ENCODE measurements at places on chromosomes 11 and 22.

GRCh38 chr11:17098038-17098437 lies 20.6 kb upstream of the RPS13 start:
- DNase-seq = no peak

GRCh38 chr11:68043029-68043348 lies 4.2 kb downstream of the TCIRG1 start:
- DNase-seq = no peak

DNA sequence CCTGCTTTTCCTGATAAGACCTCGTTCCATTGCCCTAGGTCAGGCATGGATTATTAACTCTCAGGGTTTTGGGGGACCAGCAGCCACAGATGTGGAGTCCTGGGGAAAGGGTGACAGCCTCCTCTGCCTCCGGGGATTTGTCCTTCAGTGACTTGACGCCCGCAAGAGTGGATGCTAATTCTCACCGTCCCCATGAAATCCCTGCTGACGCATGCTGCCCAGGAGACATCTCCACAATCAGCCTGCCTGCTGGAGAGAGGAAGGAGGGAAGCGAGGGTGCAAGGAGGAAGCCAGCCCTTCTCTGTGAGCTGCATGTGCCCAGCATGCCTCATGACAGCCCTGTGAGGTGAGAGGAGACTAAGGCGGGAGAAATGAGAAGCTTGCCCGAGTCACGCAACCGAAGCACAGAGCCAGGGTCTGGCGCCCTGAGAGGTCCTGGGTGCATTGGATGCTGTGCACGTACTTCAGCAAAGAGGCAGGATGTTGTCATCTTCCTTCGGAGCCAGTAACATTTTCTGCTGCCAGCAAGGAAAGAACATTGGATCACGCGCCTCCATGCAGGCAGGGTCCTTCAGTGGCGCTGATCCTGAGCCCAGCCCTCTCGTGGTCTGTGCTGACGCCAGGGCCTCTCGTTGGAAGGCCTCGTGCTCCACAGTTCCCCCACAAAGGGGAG lies 27.3 kb upstream of the KRTAP5-6 start:
- DNase-seq = peak; percentile 9

- DNase-seq = no peak
Measured at GRCh38 chr22:41681616-41682015, 7.1 kb downstream of the SNU13 start.

DNA sequence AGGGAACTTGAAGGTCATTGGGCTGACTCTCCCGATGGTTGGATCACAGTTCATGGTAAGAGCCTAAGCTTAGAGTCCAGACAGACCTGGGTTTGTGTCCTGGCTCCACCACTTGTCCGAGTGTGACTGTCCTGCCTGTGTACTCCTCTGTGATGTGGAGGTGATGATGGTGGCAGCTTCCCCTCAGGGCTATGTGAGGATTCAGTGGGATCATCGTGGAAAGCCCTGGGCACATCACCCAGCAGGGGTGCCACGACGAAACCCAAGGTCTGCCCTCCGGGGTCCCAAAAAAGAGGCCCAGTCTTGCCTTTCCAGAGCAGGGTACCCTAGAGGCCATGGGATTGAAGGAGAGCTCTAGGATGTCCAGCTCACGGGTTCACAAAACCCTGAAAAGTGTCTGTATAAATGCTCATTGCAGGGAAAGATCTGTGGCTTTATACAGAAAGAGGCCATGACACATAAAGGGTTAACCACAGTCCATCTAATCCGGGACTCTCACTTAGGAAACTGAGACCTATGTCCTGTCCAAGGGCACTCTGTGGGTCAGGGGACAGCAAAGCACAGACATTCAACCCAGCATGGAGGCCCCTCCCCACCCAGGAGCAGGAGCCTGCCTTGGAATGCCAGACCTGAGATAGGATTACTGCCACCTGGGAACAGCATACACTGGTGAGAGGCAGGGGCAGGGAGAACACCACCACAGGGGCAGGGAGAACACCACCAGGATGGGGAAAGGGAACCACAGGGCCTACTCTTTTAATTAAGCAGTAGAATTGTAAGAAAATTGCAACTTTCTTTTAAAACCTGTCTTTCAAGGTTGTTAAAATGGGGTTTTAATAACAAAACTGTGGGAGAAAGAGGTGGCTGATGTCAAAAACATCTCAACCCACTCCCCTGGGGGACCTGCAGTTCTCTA lies 51.3 kb downstream of the IGLL5 start:
- no peak for DNase-seq

GRCh38 chr11:17013548-17014320 lies 480 bp downstream of the PLEKHA7 start:
- no peak for DNase-seq

DNA sequence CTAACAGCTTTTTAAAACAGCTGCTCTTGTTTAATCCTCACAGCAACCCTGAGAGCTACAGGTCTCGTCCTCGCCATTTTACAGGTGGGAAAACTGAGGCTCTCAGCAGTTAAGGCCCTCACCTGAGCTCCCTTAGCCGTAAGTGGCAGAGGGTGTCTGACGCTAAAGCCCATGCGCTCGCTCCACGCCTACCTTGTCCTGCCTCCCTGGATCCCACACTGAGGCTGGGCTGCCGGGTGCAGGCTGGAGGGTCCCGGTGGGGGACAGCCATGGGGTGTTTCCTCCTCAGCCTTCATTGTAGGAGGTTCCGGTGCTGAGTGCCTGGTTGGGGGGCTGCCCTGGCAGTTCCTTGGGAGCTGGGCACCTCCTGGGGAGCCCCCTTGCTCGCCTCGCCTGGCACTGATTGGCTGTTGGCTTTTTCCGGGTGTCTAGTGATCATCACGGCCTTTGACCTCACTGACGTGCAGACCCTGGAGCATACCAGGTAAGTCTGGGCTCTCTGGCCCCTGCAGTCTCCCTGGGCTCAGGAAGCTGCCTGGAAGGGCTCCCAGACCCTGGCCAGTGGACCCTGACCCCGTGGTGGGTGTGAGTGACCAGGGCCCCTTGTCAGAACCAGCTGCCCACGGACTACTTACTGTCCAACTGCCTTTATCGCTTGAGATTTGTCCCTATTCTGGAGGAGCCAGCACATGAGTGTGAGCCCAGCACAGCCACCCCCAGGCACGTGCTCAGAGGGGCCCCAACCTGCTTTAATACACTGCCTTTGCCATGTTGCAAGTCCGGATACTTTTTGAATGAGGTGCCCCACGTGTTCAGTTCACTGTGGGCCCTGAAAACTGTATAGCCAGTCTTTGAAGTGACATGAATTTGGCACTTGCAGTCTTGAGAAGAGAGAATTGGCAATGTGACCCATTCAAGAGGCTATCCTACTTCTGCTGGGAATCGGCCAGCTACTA lies 12.6 kb downstream of the RAB36 start:
- no peak for DNase-seq

DNA sequence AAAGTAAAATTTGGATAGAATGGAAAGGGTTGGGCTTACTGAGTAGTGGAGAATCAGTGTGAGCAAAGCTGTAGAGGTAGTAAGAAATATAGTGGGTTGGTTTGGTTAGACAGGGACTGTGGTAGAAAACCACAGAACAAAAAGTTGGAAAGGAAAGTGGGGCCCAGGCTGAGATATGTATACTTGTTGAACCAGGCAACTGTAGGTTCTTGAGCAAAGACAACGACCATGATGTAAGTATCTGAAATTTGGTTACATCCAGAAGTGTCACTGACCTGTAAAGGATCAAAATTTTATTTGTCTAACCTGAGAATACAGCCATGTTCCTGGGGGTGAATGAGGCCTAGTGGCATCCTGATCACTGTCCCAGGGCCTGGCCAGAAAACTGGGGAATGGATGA lies 114.1 kb downstream of the STIM1 start:
- no peak for DNase-seq

DNA sequence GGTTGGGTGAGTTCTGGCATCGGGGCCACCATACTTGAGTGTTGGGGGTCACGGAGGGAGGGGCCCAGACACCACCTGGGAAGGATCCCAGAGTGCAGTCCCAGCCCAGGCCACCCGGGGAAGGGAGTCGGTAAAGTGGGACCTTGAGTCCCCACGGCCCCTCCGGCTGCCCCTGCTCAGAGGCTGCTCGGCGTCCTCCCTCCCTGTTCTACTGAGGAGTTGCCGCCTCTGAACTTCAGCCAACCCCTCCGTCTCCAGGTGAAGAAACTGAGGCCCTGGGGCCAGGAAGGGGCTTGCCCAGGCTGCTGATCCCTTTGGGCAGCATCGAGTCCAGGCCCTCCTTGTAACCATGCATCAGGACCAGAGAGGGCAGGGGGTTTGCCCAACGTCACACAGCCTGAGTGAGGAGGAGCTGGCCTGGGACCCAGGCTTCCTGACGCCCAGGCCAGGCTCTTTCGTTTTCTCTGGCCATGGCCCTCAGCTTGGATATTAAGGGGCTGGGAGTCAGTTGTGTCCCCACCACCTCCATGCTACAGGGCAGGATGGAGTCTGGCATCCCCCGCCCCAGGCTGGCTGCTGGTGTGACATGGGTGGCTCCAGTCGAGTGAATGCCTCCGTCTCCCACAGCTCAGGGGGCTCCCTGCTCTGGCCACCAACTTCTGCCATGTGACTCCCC lies 1.3 kb downstream of the PARVG start:
- no peak for DNase-seq

- DNase-seq = no peak
Measured at GRCh38 chr22:46502440-46503175, 34.8 kb downstream of the CELSR1 start.

DNA sequence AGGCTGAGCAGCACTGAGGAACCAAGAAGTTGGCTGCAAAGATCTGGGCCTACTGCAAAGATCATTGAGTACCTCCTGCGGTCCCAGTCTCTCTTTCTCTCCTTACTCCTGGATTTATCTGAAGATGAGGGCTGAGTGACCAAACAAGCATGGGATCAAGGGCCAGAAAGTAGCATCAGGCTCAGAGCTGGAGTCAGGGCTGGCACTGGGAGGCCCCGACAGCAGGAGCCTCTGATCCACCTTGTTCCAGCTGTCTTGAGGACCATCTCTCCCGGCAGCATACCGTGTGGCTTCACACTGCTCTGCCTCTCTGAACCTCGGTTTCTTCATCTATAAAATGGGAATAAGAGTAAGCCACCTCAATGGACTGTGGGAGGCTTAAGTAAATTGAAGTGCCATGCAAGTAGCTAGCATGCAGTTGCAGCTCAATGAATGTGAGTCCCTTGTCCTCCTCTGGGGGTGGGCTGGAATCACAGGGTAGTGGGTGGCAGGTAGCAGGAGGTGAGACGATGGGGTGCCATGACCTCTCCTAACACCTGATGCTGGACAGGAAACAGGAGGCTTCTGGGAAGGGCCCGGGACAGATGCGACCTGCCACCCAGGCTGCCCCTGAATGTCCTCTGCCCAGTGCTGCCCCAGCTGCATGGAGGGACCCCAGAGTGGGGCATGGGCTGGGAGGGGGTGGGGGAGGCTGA lies 52.5 kb upstream of the PRDM11 start:
- DNase-seq = no peak

DNA sequence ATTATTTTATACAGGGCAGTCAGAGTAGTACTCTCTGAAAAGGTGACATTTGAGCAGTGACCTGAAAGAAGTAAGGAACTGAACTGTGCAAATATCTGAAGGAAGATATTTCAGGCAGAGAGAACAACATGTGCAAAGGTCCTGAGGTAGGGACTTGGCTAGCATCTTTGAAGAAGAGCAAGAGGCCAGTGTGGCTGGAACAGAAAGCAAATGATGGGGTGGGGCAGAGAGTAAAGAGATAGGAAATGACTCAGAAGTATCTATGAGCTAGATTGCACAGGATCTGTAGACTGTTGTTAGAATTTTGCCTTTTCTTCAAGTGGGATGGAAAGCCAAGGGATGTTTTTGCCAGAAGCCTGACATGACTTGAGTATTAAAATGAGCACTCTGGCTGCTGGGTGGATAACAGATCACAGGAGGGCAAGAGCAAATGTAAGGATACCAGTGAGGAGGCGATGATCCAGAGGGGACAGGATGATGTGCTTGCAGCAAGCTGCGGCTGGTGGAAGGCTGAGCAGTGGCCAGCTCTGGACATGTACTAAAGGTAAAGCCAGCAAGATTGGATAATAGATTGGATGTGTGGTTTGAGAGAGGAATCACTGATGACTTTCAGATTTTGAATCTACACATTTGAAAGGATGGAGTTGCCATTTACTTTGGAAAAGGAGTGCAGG lies 33.2 kb upstream of the TTC12 start:
- DNase-seq = no peak

Measured in AG20443 (cell line).